ENCODE measurements at places on chromosomes 3 and 15.

DNA sequence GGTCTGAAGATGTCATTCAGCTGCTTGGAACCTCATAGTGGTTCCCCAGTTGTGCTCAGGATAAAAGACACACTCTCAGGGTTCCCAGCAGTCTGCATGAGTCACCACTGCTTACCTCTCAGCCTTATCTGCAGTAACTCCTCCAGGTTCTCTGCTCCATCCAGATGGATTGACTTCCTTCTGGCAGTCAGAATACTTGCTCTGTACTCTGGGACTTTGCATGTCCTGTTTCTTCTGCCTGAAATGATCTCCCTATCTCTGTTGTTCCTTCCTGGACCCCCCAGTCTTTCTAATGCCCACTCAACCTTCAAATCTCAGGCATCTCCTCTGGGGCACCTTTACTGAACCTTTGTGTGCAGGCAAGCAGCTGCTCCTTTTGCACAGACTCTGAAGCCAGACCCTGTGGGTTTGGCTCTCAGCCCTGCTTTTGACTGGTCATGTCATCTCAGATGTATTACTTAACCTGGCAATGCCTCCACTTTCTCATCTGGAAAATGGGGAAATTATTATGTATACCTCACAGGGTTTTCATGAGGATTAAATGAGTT is 38.4 kb downstream of the ITPR1 start:
- DNase-seq, result no peak

DNA sequence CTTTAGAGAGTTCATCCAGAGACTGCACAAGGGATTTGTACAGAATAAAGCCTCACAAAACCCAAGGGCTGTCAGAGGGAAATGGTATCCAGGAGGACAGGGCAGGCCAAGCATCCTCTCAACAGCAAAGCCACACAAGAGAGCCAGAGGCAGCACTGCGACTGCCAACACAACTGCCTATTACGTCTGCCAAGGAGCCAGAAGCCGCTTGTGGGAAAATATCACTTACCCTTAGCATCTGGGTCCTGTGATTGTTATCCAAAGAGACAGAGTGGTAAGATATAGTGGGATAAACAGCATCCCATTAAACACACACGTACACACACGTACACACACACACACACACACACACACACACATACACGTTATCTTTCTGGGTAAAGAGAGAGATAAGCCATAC is 618.3 kb upstream of the AGTR1 start:
- no peak for DNase-seq

DNA sequence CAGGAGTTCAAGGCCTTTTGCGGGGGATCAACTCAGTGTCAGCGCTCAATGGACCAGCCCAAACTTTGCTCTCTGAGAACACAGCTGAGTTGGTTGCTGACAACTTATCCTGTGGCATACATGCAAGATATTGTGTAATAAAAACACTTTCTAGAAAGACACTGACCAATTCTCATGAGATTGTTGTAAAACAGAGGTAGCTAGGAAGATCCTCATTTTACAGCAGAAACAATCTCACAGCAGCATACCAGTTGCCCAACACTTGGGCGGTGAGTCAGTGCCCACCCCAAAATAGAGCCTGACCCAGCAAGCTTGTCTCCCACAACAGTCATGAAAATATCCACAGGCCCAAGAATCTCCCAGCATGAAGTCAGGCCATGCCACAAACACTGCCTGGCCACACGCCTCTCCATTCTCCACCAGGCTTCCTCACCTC is 18.2 kb downstream of the KLHL6 start:
- DNase-seq, result no peak

DNA sequence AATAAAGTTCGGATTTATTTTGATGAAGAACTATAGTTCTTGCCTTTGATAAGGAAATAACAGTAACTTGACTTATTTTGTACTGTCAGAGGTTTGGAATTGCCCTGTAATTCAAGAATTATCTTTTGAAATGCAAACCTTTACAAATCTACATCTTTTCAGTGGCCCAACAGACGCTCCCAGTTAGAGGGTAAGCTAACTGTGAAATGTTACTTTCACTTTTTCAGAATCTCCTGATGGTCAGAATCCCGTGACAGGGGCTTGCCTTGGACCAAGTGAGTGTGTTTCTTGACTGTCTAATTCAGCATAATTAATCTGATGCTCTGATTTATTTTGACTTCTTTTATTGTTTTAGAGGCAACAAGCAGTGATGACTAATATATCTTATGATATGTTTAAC is 262.5 kb downstream of the PLOD2 start:
- DNase-seq, result no peak

DNA sequence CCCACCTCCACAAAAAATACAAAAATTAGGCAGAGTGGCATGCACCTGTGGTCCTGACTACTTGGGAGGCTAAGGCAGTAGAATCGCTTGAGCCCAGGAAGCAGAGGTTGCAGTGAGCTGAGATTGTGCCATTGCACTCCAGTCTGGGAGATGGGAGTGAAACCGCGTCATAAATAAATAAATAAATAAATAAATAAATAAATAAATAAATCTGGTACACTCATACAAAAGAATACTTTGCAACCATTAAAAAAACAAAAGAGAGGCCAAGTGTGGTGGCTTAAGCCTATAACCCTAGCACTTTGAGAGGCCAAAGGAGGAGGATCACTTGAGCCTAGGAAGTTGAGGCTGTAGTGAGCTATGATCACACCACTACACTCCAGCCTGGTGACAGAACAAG is 28.0 kb downstream of the MESP1 start:
- DNase-seq, result no peak

DNA sequence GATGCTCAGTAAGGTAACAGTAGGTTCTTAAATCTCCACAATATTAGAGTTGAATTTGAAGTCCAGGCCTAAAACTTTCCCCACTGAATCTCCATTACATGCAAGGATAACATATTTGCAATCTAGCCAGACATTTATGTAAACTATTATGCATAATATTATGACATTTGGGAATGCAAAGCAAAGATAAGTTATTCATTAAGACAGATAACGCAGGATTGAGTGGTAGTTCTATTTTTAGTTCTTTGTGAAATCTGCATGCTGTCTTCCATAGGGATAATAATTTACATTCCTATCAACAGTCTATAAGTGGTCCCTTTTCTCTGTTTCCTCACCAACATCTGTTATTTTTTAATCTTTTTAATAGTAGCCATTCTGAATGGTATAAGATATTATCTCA is 333.5 kb downstream of the AGBL1 start:
- no peak for DNase-seq

Measured in WTC11 (cell line).